Inflammatory macrophage (primary cell): ENCODE measurements at places on chromosomes 2 and 18.

DNA sequence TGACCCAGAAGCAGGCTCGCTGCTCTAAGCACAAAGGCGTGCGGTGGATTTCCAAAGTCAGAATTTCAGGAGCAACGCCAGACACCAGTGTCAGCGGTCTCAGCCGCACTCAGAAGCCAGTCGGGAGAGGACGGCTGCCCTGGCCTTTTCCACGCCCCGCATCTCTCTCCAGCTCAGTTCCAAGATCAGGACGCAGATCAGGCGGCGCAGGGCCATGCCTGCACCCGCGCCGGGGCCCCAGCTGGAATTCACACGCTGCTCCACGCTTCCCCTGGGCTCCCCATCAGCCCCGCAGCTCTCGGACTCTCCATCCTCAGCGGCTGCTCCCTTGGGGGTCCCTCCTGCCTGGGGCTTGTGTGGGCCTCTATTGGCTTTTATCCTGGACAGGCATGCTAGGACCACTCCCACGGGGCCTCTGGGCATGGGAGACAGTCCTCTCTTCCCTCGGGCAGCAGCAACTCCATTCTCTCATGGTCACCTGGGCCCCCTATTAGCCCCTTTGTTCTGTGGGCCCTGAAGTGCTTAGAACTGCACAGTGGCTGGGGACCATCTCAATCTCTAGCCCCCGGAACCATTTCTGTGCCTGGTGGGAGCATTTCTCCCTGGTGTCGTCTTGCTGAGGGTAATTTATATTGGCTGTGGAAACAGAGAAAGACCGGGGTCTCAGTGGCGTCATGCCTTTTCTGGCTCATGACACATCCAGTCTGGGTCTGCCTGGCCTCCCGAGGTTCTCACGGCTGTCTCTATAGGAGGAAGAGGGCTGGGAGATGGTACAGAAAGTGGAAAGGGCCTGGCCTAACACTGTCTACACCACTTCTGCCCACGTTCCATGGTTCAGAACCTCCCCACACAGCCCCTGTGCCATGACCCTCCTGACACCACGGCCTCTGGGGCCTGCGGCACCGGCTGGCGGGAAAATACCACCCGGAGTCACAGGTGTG, 14.9 kb upstream of the TMEM18 start:
- DNase-seq, result no peak

DNA sequence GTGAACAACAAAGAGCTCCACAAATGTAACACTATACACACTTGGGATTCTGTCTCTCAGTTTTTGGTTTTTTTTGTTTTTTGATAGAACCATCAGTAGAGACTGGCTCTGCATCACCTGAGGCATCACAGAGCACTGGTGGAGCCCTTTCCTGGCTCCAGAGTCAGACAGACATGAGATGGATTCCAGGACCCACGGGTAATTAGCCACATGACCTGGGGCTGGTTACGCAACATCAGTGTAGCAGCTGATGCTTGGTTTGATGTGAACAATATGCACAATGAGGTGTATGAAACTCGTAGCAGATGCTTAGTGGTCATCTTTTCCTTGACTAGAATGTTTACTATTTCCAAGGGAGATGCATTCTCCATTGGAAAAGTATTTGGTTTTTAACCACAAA, 40.7 kb downstream of the CMPK2 start:
- no peak for DNase-seq

GRCh38 chr2:44250376-44250775, 24.9 kb upstream of the SLC3A1 start:
- DNase-seq, result no peak

GRCh38 chr2:98710734-98711133, 20.2 kb downstream of the MGAT4A start:
- DNase-seq, result peak; percentile 57
